ENCODE measurements at places on chromosomes 3 and 15. TPM values are rescaled to one million over a fixed set of nuclear protein-coding genes. Genes with fewer than 3 reads are reported as not detected.

DNA sequence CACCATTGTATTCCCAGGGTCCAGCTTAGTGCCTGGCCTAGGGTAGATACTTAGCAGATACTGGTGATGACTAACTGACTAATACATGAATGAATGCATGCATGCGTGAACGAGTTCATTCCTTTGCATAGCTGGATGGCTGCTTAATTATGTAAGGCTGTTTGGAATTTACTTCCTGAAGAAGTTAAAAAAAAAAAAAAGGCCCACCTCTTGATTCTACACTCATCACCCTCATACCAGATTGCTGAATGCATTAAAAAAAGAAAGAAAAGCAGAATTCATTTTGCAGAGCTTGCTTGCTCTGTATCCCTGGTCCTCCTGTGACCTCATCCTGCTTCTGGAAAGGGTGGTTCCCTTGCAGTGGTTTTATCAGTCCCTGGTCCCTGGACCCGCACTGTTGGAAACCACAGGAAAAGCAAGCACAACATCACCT lies 277.6 kb upstream of the CFAP20DC start:
- H3K4me1 ChIP-seq = no peaks in the 10 kb centered on the region
- H3K36me3 ChIP-seq = no peaks in the 10 kb centered on the region
- H3K27me3 ChIP-seq = no peaks in the 10 kb centered on the region
- no peak overlapping the region for H3K27ac ChIP-seq

DNA sequence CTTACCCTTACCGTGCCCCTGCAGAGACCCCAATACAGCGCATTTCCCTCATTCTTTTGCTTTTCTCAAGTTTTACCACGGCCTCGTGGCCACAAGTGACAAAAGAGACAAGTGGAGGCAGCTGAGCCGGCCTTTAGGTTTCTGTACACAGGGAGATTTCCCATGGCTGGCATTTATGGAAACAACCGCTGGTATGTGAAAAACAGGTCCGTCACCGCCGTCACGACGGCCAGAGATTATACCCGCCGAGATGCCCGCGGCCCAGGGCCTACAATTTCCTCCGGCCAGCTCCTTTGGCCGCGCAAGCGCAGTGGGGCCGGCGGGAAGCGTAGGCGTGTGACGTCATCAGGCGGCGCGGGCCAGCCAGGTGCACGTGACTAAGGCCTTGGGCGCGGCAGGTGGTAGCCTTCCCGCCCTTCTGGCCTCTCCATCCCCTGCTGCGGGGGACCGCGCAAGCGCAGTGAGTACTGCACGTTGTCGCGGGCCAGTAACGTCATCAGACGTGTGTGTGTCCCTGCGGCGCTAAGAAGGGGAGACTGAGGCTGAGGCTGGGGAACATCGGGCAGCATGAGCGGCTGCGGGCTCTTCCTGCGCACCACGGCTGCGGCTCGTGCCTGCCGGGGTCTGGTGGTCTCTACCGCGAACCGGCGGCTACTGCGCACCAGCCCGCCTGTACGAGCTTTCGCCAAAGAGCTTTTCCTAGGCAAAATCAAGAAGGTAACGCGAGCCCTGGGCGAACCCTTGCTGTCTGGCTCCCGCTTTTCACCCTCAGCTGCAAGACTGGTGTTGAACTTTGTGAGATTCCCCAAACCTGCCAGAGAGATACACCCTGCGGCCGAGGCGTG lies at the start of gene ACAD9:
ACAD9 (plus strand) TSS at position 496 of the 845 bp plus-strand sequence; CDS start at position 568, 72 bp downstream.
- DNase-seq = peak; percentile 99
- peaks cover 81% of the 10 kb centered on the region for H3K4me1 ChIP-seq
- peak within 1 kb of the TSS; percentile 93 for H3K27ac ChIP-seq
- peak within 1 kb of the TSS; percentile 68 for H3K4me3 ChIP-seq
- H3K27me3 ChIP-seq = no peaks in the 10 kb centered on the region
- H3K36me3 ChIP-seq = peaks cover 5% of the 10 kb centered on the region

DNA sequence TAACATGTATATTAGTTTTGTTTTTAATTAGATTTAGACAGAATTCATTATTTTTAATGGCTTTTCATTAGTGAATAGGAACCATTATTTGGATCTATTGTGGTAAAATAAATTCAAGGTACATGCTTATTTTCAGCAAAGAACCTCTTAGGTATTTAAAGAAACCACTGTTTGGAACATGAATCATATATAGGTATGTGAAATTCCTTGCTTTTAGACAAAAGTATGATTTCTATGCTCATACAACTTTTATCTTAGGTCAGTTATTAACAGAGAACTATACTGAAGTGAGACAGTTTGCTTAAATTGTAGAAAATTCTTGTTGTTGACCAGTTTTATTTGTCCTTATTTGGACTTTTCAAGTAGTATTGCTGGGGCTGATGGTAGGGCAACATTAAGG lies 389.9 kb downstream of the FEZF2 start:
- no peaks in the 10 kb centered on the region for H3K4me1 ChIP-seq
- DNase-seq = no peak
- no peak overlapping the region for H3K27ac ChIP-seq

GRCh38 chr3:119657887-119658702 lies 2.3 kb downstream of the POPDC2 start:
- H3K27me3 ChIP-seq = no peaks in the 10 kb centered on the region
- no peak overlapping the region for H3K27ac ChIP-seq
- DNase-seq = no peak
- no peak overlapping the region for H3K4me3 ChIP-seq

Gene SLITRK3
- not detected for total RNA-seq

Gene TNFSF10
- 29.2 TPM for total RNA-seq

Gene CD200R1
- 3.7 TPM for total RNA-seq

- H3K36me3 ChIP-seq = no peaks in the 10 kb centered on the region
- H3K27me3 ChIP-seq = no peaks in the 10 kb centered on the region
- no peak overlapping the region for H3K4me3 ChIP-seq
Measured at GRCh38 chr3:126715432-126715831, 11.4 kb downstream of the CHCHD6 start.

Gene GRAMD1C
- 2.3 TPM for total RNA-seq

Gene ARPIN
- 12.0 TPM for total RNA-seq

DNA sequence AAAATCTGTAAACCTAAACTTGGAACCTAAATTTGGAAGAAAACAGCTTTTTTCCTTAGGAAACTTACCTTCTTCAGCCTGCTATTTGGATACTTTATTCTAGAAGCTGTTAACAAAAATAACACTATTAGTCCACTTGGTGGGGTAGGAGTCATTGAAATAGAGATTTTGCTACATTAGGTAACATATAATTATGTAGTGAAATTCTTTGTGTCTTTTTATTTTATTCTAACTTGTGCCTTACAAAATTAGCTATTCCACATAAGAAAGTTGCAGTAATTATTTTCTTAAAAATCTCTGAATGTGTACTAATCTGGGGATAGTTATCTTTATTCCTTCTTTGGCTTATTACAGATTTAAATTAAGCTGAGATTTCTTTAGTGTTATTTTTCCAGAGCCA lies 360.4 kb upstream of the ROBO2 start:
- H3K4me3 ChIP-seq = no peak overlapping the region
- no peaks in the 10 kb centered on the region for H3K4me1 ChIP-seq
- no peak overlapping the region for H3K27ac ChIP-seq
- peak; percentile 25 for DNase-seq
- no peaks in the 10 kb centered on the region for H3K36me3 ChIP-seq

DNA sequence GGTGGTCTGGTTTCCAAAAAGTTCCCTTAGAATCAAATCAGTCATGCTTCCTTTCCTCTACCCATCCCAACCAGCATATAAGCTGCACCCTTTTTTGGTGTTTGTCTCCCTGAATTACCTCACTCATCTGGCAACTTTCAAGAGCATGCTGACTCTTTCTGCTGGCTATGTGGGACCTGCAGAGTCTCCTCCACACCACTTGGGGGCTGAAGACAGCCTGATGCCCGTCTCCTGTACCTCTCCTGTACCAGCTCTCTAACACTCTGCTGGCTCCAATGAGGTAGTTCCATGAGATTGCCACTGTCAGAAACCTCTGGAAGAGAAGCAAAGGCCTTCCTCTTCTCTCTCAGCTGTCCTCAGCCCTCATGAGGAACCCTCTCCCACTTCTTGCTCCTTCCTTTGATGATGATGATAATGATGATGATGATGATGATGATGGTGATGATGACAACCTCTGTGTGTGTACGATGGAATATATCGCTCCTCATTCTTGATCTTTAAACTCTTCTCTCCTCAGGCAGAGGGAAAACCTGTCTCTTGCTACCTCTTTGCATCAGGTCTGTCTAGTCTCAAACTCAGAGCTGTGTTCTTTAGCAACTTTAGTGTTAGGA lies 257.5 kb downstream of the ZNF621 start:
- no peaks in the 10 kb centered on the region for H3K27me3 ChIP-seq
- DNase-seq = peak; percentile 11
- H3K4me3 ChIP-seq = no peak overlapping the region
- no peak overlapping the region for H3K27ac ChIP-seq
- peaks cover 15% of the 10 kb centered on the region for H3K4me1 ChIP-seq

- peaks cover 27% of the 10 kb centered on the region for H3K36me3 ChIP-seq
- H3K4me3 ChIP-seq = no peak overlapping the region
- no peaks in the 10 kb centered on the region for H3K27me3 ChIP-seq
Measured at GRCh38 chr3:160279657-160280056, 54.4 kb downstream of the C3orf80 start.
